Epithelial cell of proximal tubule (primary cell): ENCODE measurements at places on chromosomes 7 and 10. TPM values are rescaled to one million over a fixed set of nuclear protein-coding genes. Genes with fewer than 3 reads are reported as not detected.

The SFTPA2 gene
- not detected in 2 replicates for total RNA-seq

GRCh38 chr7:14687777-14688176, 214.8 kb downstream of the DGKB start:
- DNase-seq = no peak

DNA sequence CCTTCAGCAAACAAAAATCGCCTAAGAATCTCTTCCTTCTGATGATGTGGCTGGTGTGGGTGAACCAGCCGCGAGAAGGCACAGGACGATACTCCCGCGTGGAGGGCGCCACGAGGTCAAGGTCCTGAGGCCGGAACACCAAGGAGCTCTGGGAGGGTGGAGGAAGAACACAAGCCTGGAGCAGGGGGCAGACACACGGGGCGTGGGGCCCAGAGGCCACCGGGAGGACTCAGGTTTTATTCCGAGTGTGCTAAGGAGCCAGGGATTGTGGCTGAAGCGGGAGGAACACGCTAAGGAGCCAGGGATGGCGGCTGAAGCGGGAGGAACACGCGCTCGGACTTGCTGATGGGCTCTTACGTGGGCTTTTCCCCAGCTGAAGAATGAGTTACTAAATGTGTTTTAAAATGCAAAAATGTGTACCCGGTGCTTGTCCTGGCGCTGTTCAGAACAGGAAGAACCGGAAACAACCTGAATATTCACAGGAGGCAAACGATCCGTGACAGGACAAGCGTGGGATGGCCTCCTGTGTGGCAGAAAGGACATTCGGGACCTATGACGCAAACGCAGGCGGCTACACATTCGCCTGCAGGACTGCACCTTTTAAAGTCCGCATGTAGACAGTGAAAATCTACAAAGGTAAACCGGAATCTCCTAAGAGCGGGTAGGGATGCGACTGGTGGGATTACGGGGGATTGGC, 64.0 kb downstream of the MAD1L1 start:
- DNase-seq = peak; percentile 70

DNA sequence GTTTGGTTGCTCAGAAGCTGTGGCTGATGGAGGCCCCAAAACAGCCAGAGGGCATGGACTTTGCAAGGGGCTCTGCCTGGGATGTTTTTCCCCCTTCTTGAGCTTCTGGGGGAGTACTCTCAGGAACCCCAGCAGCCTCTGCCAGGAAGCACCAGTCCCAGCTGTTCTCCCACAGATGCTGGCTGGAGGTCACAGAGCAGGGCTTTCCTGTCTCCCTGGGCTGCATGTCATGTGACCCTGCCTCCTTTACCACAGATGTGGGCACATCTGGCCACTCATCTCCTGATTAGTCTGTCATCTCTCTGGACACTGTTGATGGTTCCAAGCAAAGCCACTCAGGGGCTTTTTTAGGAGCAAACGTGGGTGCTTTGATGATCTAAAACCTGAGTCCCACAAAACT, 136.7 kb downstream of the NEURL1 start:
- no peak for DNase-seq

- DNase-seq = no peak
These were observed 133.0 kb upstream of the ZNF32 start for GRCh38 chr10:43781480-43782361.

The CD36 gene
- total RNA-seq = not detected in 2 replicates
